Aorta (tissue), 5 donors: ENCODE measurements at places on chromosomes 2 and 18.

DNA sequence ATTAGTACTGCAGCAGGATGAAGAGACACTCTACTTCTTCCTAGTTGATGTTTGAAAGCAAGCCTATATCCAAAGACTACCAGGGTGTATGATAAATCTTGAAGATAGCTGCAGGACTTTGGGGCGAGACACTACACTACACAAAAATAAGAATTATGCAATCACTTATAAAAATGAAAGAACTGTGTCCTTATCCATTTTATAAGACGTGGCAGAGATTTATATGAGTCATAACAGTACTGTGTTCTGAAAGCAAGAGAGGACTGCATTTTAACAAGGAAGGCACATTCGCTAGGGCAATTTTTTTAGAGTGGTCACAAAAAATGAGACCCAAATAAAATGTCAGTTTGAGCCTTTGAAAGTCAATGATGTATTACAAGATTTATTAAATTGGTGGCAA is 617.0 kb upstream of the LINC00305 start:
- no peak for DNase-seq

DNA sequence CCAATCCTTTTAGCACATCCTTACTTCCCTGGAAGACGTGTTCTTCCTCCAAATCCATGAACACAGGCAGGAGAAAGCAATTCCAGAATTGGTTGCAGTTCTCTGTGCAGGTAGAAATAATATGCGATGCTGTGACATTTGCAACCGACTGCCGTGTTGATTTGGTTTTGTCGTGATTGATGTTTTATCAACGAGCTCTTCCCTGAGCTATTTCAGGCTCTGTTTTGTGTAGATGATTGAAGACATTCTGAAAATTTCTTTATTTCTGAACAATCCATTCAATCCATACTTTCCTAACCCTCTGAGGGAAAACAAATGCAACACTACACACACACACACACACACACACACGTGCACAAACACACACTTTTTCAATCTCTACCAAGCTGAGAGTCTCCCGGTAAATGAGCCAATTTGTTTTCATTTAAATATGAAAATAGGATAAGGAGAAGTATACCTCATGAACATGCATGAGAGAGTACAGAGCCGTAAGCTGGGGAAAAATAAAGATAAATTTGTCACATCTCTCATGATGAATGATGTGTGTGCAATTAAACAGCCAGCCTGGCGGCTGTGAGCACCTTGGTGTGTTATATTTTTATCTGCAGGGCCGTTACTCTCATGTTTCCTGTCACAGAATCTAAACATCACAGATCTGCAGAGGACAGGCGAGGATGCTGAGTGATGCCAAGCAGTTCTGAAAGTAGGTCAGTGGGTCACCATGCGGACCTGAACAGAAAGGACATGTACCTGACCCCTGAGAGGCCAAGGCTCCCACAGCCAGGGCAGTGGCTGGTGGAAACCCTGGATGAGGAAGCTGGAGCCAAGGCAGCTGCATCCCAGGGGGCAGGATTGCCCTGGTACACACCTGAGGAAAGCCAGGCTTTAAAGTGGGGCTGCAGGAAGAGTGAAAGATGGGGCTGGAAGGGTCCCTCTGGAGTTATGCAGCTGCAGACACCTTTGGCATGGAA is 64.8 kb downstream of the PDCL3 start:
- no peak for DNase-seq

GRCh38 chr2:26095758-26096157 is 61.9 kb downstream of the RAB10 start:
- DNase-seq = no peak

- DNase-seq = no peak
Observed at GRCh38 chr2:120077896-120078295, 65.0 kb downstream of the EPB41L5 start.

- DNase-seq = no peak
Observed at GRCh38 chr2:205650450-205650849, 31.9 kb upstream of the NRP2 start.

DNA sequence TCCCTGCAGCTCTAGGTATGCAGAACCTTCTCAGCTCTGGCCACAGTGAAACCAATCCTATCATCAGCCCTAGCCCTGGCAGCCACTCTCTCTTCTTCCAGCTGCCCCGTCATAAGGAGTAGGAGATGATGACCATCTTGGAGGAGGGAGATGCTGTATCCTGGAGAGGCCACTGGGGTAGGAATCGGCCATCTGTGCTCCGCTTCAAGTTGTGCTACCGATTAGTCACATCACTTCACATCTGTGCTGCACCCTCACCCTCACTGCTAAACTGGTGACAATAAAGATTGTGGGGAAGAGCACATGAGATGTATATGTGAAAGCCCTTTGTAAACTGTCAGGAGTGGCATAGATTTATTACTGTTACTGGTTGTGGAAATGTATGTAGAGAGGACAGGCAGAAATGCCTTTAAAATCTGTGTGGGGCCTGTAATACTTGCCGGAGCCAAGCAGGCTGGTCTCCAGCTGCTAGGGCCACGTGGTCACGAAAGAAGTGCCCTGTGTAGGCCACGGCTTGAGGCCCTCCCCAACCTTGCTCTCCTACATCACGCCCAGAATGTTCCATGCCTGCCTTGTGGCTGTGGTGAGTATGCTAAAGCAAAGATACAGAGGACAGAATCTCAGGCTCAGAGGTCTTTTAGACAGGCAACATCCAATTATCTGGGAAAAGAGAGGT is 236.8 kb downstream of the CLIP4 start:
- DNase-seq = no peak

GRCh38 chr2:222287862-222288479 is 10.8 kb downstream of the PAX3 start:
- DNase-seq = no peak

DNA sequence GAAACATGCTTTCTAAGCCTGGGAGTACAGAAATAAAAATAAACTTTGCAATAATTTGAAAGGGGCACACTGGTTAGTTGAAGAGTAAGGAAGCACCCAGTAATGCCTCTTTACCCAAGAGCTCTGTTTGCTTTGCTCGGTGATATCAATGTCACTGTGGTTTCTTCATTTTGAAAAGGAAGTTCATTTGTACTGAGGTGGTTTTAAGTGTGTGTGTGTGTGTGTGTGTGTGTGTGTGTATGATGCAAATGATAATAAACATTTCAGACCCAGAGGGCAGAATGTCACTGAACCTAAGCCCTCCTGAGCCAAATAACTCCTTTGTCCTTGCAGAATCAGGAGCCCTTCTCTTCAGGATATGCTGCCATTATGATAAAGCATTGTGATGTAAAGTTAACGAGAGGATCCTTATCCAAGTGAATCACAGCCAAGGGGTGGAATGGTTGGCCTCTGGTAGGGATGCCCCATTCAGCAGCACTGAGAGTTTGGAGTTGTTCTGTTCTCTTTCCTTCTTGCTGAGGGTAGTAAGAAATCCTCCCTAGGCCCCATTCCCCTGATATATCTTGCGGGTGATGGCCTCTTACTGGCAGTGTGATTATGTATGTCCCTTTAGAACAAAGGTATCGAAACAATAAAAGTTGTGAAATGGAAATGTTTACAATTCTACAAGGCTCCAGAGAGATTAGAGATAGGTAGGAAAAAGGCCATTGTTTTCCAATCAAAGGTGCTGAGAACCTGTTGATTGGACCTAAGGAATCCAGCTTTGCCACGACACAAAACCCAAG is 7.6 kb downstream of the ITGA6 start:
- no peak for DNase-seq

GRCh38 chr2:236678307-236678975 is 108.8 kb downstream of the ACKR3 start:
- DNase-seq = no peak

DNA sequence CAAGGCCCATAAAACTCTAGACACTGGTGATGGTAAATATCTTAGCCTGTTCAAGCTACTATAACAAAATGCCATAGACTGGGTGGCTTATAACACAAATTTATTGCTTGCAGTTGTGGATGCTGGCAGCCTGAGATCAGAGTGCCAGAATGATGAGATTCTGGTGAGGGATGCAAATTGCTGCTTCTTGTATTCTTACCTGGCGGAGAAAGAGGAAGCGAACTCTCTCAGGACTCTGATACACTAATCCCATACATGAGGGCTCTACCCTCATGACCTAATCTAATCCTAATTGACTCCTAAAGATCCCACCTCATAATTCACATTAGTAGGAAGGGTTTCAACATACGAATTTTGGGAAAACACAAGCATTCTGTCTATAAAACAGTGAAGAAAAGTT is 4.6 kb upstream of the IER3IP1 start:
- no peak for DNase-seq

- no peak for DNase-seq
Observed at GRCh38 chr2:13542061-13542460, 825.3 kb downstream of the TRIB2 start.

- no peak for DNase-seq
Observed at GRCh38 chr18:24346254-24346653, 51.4 kb downstream of the OSBPL1A start.

DNA sequence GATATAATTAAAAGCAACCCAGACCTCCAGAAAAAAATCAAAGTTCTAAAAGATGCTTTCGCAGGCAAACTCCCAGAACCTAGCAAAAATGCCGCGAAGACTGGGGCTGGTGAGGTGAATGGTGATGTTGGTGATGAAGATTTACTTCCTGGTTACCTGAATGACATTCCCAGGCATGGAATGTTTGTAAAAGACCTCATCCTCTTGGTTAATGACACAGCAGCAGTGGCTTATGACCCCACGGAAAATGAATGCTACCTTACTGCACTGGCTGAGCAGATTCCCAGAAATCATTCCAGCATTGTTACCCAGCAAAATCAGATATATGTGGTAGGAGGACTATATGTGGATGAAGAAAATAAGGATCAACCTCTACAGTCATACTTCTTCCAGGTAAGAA is 994 bp downstream of the KLHL41 start:
- DNase-seq = no peak

GRCh38 chr18:22320771-22321170 is 96.9 kb downstream of the CTAGE1 start:
- no peak for DNase-seq

DNA sequence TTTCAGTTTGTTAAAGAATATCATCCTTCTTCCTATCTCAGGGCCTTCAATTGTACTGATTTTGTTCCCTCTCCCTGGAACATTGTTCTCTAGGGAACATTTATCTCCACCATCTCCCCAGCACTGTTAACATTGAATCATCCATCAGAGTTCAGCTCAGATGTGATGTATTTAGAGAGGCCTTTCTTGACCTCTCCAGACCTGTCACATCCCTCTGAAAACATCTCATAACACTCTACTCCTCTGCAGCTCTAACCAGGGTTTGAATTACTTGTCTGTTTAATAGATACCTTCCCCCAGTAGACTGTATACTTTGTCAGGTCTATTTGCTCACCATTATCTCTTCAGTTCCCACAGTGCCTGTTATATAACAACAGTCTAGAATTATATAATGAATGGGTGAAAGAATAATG is 98.6 kb downstream of the GALNT1 start:
- DNase-seq = no peak

DNA sequence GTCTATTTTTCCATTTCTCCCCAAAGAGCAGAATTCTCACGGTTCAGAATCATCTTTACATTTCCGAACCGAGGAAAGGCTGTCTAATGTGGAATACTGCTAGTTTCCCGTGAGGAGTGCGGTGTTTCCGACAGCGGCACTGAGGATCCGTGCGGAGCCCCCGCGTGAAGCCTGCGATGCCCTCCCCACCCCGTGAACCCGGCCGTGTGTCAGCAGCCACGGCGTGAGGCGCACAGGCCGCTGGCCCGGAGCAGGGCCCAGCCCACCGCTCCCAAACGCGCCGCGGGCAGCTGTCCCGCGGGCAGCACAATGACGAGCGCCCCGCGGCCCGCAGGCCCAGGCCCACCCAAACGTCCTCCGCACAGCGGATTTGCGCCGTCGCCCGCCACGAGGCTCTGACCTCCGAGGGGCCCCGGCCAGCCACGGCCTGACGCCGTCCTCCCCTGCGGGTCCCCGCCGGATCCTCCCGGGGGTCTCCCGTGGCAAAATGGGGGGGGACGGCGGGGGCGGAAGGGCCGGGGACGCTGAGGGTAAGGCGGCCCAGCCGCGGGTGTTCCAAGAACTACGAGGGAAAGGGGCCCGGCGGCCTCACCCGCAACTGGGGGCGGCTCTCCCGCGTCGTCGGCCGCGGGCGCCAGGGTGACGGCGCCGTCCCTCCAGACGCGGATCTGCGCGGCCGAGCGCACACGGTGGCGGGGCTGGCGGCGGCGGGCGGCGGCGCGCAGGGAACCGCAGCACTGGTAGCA is 796 bp downstream of the SPIRE1 start:
- DNase-seq = peak; percentile 88

GRCh38 chr2:15006667-15007066 is 374.1 kb downstream of the LRATD1 start:
- DNase-seq = no peak

GRCh38 chr2:99471654-99472599 is 17.9 kb downstream of the REV1 start:
- no peak for DNase-seq

GRCh38 chr18:12336887-12337286 is 28.8 kb downstream of the TUBB6 start:
- DNase-seq = no peak

GRCh38 chr2:204871231-204871953 is 326.1 kb downstream of the PARD3B start:
- DNase-seq = no peak

DNA sequence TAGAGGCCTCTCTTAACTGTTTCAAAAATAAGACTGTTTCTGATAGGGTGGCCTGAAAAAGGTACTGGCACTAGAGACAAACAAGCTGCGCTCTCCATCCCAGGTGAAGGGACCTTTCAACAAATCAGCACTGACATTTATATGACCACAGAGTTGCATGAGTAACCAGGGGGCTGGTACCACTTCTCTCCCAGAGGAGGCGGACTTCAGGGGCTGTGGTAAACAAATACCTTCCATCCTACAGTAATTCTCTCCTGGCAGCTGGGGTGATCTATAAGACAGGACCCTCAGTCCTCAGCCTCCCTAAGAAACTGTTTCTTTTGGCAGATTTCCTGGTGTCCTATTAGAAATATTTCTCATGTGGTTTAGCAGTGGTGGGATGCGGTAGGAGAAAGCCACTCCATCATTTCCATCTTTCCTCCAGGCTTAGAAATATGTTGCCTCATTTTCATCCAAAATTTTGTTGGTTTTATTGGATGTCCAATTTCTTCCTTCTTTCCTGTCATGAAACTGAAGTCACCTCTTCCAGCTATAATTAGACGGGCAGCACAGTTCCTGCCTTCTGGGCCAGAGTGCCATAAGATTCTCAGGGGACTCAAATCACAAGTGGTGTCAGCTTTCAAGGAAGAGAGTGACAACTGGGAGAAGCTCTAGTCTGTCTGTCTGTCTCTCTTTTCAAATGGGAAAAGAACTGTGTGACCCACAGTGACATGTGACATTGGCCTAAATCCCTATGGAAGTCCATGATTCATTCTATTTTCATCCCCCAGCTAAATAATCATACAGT is 96.4 kb downstream of the CYRIA start:
- DNase-seq = no peak
